ENCODE measurements at places on chromosomes 1 and 21.

GRCh38 chr1:70856201-70856600, 191.4 kb downstream of the PTGER3 start:
- no peak for DNase-seq

DNA sequence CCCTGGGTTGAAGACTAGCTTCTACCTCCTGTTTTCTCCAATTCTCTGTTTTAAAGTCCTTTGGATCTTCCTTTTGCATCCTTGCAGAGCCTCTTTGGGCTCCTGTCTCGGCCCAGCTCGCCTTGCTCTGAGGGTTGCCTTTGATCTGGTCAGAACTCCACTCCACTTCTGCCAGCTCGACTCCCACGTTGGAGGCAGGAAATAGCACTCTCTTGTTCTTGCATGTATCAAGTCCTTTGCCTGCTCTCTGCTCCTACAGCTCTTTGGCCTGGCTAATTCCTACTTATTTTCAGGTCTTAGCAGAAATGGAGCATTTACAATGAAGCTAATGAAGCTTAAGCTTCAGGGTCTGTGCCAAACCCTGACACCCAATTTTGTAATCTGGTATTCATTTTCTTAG, 21.1 kb upstream of the B3GALNT2 start:
- no peak for DNase-seq

- DNase-seq, result no peak
Measured at GRCh38 chr1:168386949-168387586, 106.4 kb downstream of the TBX19 start.

DNA sequence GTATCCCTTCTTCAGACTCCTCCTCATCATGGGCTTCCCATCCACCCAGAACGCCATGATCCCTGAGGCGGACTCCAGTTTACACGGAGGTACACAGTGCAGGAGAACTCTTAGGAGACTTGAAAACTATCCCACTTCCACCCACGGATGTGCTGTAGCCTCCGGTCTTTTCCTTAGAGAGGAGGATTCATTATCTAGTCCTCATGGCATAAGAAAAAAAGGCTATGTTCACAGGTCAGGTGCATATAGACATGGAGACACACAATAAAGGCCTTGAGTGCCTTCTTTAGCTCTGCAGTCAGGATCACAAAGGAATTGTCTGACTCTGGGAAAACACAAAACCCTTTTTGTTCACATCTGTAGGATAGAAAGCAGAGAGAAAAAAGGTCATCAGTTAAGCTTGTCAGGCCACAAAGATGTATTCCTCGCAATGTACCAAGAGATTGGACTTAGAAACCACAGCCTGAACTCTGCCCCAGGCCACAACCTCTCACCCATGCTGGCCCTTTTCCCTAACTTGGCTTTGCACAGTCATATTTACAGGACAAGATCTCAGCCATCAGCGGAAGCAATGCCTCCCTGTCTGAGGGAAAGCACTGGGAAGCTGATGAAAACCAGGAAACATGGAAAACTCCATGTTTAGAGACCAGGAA, 9.0 kb downstream of the CRP start:
- DNase-seq, result no peak

- peak; percentile 33 for DNase-seq
Measured at GRCh38 chr1:85132078-85132720, 68.6 kb downstream of the SYDE2 start.

DNA sequence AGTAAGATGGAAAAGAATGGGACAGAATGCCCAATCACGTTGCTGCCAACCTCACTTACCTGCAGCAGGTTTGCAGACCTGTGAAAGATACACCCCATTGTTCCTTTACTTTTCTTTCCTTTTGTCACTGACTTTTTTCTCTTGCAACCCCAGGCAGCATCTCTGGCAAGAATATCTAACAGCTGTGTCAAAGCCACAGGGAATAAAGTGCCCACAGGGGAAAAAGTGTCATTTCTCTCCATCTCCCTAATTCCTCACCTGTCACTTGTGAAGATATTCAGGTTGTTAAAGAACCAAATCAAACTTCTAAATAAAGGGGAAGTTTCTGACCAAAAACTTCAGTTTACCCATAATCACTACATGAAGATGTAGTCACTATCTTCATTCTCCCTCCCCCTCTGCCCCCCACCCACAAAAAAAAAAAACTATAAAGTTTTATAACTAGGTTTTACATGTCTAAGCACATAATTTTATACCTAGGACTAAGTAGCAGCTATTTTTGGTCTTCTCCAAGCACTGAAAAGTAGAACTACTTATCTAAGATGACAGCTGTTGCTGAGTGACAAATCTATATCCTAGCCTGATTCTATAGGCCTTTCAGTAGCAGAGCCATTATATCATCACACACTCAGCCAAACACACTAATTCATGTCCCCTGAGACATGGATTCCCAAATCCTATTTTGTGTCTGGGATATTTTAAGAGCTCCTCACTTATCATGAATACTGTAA, 54.9 kb downstream of the TBX15 start:
- DNase-seq, result peak; percentile 21

GRCh38 chr1:221664253-221664652, 77.6 kb downstream of the DUSP10 start:
- no peak for DNase-seq

DNA sequence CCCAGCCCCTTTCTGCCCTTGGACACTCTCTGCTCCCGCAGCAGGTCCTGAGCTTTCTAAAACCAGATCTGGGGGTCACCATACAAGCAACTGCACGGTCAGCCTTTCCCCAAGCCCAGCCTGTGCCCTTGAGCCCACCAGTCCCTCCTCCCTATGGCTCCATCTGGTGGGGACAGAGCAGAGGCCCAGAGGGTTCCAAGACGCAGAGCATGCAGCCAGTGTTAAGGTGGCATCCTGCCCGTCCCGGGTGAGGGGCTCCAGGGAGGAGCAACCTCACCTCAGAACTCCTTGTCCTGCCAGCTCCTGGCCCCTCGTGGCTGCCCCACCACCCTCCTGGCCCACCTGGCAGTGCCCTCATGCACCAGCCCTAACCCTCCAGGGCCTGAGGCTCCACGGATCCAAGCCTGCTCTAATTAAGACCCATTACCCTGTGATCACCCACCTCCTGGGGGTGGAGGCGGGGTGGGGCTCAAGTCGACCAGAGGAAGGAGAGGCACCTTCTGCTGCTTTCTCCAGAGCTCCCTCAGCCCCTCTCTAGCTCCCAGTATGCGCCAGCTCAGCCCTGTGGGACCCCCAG, 8.5 kb downstream of the CHD5 start:
- no peak for DNase-seq

GRCh38 chr1:26112407-26112775, 767 bp downstream of the PDIK1L start:
- DNase-seq, result no peak

- no peak for DNase-seq
Measured at GRCh38 chr1:201741763-201742342, 87.1 kb upstream of the IPO9 start.

GRCh38 chr1:44433209-44433608, 28.2 kb downstream of the RNF220 start:
- no peak for DNase-seq

DNA sequence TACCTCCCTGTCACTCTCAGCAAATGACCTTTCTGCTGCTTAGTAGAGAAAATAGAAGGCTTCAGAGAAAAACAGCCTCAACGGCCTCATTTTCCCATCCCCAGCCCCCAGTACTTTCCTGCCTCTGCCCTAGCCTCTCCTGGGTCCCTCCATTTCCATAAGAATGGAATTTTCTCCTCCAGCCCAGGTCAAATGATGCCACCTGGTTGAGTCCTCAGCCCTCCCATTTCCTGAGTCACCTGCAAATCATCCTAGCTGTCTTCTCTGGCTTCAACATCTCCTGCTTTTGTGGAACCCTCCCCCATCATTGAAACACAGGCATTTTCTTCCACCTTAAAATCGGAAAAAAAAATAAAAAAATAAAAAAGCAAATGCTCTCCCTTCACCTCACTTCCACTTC, 35.1 kb downstream of the OLIG1 start:
- no peak for DNase-seq

DNA sequence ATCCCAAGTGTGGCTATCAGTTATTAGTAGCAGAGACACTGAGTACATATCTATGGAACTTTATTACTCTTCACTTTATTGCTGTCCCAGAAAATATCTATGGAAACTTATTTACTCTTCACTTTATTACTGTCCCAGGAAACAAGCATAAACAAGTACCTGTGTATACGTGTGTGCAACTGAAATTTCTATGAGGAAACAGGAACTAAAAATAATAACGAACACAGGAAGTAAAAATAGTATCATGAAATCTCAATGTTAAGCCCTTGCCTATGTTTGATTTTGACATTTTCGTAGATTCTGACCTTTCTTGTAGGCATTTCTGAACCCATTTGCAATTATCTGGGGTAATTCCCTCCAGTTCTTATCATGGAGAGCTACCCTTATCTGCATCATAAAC, 64.9 kb upstream of the KRTAP19-8 start:
- no peak for DNase-seq

- peak; percentile 99 for DNase-seq
Measured at GRCh38 chr1:198601936-198602889, 36.6 kb upstream of the PTPRC start.

DNA sequence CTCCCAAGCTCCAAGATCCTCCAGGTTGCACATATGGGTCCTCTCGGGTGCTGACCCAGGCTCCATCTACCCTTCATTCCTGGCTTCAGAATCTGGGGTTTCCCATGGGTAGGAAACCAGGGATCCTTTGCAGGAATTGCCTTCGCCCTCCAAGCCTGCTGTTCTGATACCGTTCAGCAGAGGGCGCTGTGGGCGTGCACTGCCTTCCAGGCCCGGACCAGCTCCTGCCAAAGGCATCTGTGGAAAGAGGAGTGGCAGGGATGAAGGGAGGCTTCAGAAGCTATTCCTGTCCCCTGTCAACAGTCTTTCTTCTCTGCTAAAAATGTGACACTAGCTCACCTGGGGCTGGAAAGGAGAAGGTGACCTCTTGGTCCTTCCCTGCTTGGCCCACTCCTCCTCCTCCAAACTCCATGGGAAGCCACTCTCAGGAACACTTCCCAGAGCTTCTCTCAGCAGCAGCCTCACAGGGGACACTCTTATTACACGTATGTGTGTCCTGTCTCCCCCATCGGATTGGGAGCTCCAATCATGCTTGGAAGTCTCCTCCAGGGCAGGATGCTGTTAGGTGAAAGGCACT, 71.2 kb downstream of the VWA5B1 start:
- peak; percentile 50 for DNase-seq

DNA sequence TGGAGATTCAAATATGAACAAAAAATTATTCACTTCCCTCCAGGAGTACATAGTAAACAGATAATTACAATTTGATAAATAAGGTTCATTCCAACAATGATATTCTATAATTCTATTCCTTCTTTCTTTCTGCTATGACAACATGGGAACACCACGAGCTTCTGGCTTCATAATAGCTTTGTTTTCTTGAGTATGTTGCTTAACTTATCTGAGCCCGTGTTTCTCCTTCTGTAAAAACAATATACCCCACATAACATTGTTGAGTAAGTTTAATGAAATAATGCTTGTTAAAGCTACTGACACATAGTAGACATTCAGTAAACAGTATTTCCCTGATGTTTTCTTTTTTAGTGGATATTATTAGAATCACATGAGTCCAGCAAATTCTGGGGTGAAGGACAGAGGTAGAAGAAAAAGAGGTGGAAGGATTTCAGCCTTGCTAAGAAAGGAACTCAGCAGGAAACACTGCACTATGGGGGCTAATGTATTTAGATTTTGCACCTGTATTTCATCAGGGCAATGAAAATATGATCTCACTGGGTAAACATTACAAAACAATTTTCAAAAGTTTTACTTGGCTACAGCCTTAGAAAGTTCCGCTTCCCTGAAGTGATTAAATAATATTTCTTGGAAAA, 430.8 kb upstream of the C1orf87 start:
- no peak for DNase-seq

- DNase-seq, result peak; percentile 20
Measured at GRCh38 chr1:158053276-158053675, 59.8 kb downstream of the KIRREL1 start.

DNA sequence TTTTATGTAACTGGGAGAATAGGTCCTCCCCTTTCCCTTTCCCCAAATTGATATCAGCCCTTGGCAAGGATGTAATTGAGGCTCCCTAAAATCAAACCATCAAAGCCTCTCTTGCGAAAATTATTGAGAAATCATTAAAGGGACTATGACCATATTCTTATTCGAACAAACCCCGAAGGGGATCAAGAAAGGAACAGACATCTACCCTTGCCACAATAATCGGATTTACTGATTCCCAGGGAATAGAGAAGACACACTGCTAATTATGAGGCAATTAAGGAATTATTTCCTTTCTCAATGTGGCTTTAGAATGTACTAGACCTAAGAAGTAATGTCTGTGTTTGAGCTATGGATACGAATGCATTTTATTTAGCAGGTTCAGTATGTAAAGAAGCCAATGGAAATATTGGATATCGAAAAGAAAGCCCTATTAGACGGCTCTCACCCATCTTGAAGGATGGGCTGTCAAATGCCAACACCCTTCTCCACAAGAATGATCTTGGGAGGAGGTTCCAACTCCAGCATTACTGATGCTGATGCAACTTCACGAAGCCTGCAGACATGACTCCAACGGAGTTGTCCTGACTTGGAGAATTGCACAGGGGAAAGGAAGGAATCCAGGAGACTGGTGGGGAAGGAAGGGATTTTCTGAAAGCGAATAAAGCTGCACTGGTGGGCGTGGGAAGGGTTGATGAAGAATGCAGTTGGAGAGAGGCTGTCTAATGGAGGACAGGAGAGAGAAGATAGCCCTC, 11.6 kb upstream of the PTPRF start:
- DNase-seq, result peak; percentile 10

DNA sequence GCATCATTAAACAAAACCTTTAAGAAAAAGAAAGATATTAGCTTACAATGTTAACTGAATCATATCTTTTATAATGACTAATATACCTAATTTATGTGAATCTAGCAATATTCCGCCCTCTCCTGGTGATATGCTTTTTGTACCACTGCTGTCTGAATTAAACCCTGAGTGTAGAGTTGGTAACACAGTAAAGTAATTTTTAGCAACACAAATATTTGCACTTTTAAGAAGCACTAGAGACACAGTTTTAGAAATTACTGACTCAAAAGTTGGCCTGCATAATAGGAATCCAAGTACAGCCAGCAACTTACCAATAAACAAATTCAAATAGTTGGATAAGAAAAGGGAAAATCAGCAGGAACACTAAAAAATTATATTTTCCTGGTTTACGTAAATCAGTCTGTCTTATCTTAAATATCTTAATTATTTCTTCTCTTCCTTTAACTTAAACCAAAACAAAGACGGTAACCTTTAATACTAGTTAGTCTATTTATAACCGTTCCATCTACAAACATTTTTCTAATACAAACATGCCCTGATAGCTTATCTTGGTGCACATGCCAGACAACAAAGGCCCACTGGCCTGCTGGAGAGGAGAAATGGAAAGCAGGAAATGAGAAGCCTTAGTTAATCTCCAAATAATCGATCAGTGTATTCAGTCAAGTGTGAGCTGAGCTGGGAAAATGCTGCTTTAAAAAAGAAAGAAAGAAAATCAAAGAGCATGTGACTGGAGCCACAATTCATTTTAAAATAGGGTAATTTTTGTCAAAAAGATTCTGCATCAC, 246.0 kb downstream of the RERE start:
- peak; percentile 26 for DNase-seq

DNA sequence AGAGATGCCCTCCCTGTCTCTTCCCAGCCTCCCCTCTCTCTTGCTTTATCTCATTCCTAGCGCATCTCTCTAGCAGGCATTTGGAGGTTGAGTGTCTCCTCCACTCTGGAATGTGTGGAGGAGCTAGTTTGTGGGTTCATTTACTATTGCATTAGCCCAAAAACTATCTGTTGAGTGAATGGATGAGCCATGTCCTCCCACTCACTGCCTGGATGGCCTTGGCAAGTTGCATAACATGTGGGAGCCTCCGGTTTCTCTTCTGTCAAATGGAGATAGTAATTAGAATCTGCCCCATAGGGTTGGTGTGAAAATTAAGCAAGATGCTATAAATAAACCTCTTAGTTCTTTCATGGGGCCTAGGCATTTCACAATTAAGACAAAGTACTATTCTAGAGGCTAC, 181.8 kb downstream of the KAZN start:
- peak; percentile 23 for DNase-seq

Measured in fibroblast of skin of abdomen (primary cell).